CD4-positive, alpha-beta T cell treated with Interleukin-4 for 1 hour (primary cell): ENCODE measurements at places on chromosomes 1 and 21.

GRCh38 chr21:16437586-16437985 is 707.8 kb downstream of the USP25 start:
- DNase-seq: no peak

- DNase-seq: no peak
Observed at GRCh38 chr1:161691846-161692245, 15.2 kb upstream of the FCRLA start.

DNA sequence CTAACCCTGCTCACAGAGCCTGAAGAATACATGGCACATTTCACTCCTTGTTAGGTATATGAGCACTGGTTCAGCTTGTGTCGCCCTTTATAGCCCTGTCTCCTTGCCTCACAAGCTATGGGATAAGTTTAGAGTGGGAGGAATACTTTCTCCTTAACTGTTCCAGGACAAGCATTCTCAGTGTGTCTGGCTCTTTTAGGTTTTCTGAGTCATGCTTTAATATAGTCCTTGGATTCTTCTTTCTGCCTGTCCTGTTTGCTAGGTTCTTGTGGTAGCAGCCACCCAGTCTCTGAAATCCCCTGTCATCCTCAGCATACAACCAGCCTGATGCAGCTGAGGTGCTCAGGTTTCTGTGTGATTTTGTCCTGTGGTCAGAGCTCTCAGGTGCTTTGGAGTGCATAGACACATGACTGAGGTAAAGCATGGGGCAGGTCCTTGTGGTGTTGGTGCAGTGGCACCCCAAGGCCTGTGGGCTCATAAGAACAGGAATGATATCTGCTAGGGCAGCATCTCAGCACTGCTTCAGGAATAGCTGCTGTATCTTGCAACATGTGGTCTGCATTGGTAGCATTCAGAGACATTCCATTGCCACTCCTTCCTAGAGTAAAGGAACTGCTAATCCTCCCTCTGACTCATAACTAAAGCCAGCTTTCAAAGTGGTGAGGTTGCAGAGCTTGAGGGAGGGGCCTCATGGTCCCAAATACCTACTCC is 14.2 kb upstream of the CASQ2 start:
- no peak for DNase-seq

GRCh38 chr1:156124557-156125483 is 10.3 kb downstream of the LMNA start:
- DNase-seq: peak; percentile 55

GRCh38 chr1:86938855-86939254 is 24.4 kb downstream of the HS2ST1 start:
- DNase-seq: no peak

- DNase-seq: no peak
Observed at GRCh38 chr1:95744731-95745130, 510.7 kb downstream of the RWDD3 start.

DNA sequence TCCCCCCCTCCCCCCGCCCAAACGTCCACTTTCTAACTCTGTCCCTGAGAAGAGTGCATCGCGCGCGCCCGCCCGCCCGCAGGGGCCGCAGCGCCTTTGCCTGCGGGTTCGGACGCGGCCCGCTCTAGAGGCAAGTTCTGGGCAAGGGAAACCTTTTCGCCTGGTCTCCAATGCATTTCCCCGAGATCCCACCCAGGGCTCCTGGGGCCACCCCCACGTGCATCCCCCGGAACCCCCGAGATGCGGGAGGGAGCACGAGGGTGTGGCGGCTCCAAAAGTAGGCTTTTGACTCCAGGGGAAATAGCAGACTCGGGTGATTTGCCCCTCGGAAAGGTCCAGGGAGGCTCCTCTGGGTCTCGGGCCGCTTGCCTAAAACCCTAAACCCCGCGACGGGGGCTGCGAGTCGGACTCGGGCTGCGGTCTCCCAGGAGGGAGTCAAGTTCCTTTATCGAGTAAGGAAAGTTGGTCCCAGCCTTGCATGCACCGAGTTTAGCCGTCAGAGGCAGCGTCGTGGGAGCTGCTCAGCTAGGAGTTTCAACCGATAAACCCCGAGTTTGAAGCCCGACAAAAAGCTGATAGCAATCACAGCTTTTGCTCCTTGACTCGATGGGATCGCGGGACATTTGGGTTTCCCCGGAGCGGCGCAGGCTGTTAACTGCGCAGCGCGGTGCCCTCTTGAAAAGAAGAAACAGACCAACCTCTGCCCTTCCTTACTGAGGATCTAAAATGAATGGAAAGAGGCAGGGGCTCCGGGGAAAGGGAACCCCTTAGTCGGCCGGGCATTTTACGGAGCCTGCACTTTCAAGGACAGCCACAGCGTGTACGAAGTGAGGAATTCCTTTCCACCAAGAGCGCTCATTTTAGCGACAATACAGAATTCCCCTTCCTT is 158.1 kb downstream of the RUNX1 start:
- no peak for DNase-seq

DNA sequence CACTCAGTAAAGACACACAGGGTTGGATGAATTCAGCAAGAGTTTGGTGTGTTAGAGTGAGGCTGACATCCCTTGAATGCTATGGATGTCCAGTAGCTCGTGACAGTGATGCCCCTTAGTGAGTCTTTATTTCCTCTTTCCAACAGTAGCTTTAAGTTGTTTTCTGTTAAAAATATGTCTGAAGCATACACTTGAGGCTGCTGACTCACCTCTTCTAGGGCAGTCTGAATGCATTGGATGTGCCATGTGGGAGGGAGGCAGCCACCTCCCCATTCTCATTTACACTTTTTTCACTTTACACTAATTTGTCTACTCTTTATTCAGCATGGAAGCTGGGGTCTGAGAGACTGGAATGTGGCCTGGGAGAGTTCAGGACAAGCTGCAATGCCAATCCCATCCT is 17.6 kb downstream of the NOS1AP start:
- no peak for DNase-seq

DNA sequence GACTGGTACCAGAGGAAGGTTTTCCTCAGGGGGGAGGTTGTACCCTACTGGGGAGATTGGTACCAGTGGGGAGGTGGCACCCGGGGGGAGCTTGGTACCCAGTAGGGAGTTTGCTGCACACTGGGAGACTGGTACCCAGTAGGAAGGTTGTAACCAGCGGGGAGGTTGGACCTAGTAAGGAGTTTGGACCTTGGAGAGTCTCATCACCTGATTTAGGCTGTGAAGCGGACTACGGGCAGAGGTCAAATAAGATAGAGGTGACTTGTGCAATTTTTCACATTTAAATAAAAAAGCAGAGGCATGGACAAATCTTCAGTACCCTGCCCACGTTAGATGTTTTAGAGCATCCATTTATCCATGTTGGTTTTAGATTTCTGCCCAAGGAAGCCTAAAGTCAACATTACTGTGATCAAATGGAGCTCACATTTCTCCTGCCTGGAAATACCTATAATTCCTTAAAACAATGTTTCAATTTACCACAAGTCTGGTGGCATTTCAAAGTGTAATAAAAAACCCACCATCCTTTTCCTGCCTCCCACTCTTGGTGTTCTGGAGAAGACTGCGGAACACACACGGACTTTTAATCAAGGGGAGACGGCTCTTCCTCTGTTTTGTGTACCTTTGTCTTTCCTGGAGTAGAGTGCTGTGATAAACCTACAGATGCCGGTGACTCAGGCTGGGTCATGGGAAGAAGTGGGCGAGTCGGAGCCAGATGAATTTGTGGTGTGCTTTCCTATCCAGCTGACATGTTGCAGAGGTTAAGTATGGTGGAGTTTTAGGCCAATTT is 36.2 kb upstream of the MRPS6 start:
- no peak for DNase-seq

DNA sequence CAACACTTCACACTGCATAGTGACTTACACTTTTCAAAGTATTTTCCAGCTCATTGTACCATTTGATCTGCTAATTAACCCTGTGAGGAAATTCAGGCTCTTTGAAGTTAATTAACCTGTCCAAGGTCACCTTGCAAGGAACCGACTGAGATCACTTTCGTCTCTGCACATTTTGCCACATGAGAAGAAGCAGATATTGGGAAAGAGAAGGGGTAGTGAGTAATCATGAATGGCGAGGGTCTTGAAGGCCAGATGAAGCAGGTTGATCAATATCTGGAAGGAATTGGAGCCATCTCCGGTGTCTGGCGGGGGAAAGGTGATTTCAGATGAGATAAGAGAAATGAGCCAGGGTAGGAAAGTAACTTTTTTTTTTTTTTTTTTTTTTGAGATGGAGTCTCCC is 3.4 kb downstream of the APOA2 start:
- no peak for DNase-seq
